Activated effector memory CD4-positive, alpha-beta T cell treated with anti-CD3 and anti-CD28 coated beads, Interleukin-2, amount 50 U/mL, for 16 hours (primary cell): ENCODE measurements at places on chromosomes 5 and 9.

DNA sequence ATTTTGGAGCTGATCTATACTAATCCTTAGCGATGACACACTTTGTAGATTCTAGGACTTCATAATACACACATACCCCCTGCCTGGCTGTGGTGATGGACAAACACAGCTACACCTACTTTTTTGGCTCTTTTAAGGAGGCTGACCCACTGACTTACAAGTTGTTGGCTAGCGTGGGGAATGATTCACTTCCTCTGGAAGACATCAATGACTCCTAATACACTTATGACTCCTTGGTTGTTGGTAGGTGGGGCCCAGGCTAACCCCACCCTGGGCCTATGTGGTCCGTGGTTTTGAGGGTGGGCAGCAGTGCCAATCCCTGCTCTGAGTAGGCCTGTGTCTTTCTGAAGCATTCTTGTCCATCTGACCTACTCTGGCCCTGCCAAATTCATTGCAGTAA lies 144.4 kb downstream of the SLC12A2 start:
- no peak for DNase-seq

DNA sequence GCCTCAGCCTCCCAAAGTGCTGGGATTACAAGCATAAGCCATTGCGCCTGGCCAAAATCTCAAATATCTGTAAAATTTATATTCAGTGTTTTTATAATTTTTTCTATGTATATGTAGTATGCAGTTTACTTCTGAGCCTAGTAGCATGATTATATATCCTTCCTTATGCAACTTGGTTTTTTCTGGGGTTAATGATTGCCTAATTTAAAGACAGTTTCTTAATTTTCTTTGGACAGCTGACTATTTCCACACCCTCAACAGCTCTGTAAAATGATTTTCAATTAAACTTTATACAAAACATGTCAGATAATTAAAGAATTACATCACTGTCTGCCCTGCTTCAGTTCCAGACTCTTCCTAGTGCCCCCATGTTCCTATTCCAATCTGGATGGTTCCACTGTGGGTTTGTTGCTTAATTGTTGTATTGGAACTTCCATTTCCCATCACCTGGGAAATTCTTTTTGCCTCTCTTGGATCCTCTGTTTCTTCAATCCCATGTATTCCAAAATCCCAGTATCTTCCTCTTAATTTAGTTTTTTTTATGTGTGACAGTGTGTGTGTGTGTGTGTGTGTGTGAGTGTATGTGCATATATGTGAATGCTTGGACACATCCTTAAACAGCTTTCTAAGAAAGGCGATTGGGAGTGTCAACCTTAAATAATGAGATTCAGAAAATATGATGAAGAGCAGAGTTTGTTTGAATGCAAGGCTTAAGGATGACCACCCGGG lies 53.2 kb downstream of the C5orf22 start:
- DNase-seq = no peak

DNA sequence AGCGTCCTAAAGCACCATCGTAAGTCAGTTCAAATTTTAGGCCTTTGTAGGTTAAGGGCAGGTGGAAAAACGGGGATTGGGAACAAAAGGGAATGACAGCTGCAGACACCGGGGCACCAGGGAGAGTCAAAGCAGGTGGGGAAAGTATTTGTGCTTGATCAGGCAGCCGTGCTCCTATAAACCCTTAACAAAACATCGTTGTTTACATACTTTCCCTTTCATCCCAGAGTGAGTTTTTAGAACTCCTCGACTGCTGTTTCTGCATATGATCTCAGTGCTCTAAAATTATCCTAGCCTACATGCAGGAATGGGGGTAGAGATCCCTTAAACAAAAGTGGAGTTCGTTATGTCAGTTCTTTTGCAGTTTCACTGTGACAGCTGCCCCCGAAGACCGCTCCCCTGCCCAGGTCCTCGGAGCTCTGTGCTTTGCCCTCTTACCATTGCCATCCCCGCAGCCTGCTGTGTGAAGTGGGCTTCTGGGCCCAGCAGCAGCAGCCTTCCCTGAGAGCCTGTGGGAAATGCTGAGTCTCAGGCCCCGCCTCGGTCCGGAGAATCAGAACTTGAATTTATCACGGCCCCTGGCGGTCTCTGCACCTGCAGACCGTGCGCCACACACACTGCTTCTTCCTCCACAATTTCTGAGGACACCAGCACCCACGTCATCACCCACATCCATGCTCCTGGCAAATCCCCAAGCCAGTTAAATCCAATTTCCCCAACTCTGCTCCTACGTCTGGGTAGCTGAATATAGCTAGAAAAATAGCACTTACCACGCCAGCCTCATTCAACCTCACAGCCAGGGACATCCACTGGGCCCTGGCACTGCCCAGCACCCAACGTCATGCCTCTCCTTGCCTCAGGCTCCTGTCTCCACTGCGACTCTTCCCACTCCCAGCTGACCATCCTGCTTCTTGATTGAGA lies 86.8 kb downstream of the NSUN2 start:
- no peak for DNase-seq

GRCh38 chr9:94971378-94972131 lies 245.1 kb downstream of the AOPEP start:
- no peak for DNase-seq

- no peak for DNase-seq
These were observed 84.4 kb downstream of the CNTLN start for GRCh38 chr9:17219261-17219660.

- no peak for DNase-seq
These were observed 114.9 kb downstream of the TRIO start for GRCh38 chr5:14257995-14258403.

- no peak for DNase-seq
These were observed 264.6 kb downstream of the NR3C1 start for GRCh38 chr5:143138839-143139238.

DNA sequence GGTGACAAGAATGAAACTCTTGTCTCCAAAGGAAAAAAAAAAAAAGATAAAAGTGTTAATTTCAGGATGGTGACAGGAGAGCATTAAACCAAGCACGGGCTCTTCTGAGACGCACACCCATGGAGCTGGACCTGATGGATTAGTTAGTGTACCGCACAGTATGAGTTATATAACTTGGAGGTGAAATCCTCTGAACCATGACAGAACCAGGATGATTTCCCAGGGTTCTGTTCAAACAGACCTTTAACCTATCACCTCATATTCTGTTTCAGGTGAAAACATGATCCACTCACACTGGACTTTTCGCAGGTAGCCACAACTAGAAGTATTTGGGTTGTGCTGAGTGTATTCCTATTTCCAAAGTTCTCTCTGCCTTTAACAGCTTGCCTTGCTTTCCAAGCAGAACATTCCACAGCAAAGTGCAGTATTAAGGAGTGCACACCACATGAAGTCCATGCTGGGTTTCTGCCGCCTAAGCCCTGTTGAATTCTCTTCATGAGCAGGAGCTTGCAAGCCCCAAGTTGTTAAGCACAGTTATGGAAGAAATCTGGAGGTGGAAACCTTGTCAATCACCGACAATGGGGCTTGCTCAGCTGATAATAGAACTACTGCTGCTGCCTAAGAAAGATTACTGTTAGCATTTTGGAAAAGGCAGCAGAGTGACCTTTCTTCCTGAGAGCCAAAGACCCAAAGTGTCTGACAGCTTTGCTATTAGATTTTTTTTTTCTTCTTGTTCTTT lies 461.7 kb downstream of the TLE1 start:
- DNase-seq = no peak

DNA sequence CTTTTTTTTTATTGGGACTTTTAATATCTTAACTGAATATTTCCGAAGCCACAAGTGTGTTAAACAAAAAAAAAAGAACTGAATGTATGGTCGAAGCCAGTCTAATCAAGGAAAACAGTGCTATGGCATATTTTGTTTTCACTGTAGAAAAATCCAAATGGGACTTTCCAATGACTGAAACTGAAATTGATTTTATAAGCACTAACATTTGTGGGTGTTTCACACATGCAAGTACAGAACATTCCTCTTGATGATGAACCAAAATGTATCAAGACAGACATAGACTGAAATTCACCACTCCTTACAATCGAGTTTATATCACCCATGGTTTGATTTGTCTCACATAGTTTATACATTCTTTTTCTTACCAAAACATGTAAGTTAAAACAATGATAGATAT lies 1026.8 kb downstream of the CDH18 start:
- DNase-seq = no peak

DNA sequence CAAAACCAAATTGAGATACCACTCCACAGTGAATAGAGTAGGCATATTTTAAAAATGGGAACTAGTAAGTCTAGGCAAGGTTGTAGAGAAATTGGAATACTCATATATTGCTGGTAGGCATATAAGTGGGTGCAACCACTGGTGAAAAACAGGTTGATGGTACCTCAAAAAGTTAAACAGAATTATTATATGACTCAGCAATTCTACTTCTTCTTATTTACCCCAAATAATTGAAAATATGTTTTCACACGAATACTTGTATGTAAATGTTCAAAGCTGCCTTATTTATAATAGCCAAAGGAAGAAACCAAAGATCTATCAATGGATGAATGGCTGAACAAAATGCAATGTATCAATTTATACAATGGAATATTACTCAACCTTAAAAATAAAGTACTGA lies 79.1 kb downstream of the CDH9 start:
- DNase-seq = no peak

DNA sequence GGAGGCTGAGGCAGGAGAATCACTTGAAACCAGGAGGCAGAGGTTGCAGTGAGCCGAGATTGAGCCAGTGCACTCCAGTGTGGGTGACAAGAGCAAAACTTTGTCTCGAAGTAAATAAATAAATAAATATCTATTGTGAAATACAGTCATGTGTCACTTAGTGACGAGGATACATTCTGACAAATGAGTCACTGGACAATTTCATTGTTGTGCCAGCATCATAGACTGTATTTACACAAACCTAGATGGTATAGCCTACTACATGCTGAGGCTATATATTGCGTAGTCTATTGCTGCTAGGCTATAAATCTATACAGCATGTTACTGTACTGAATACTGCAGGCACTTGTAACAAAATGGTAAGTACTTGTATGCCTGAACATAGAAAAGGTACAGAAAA lies 61.1 kb upstream of the CCL21 start:
- no peak for DNase-seq

DNA sequence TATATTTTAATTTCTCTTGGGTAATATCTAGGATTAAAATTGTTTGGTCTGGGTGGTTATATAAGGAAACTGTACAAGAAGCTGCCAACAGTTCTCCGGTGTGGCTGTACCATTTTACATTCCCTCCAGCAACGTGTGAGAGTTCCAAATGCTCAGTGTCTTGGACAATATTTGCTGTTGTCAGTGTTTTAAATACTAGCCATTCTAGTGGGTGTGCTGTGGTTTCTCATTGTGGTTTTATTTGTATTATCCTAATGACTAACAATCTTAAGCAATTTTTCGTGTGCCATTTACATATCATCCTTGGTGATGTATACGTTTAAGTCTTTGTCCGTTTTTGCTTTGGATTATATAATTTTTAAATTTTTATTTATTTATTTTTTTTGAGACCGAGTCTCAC lies 34.0 kb downstream of the TNFSF15 start:
- DNase-seq = no peak

- DNase-seq = no peak
These were observed 232.7 kb downstream of the ADAMTSL1 start for GRCh38 chr9:18706648-18707047.

GRCh38 chr5:74665273-74665672 lies 19.8 kb upstream of the HEXB start:
- no peak for DNase-seq

GRCh38 chr9:72305102-72305546 lies 59.9 kb downstream of the ZFAND5 start:
- DNase-seq = peak; percentile 63

DNA sequence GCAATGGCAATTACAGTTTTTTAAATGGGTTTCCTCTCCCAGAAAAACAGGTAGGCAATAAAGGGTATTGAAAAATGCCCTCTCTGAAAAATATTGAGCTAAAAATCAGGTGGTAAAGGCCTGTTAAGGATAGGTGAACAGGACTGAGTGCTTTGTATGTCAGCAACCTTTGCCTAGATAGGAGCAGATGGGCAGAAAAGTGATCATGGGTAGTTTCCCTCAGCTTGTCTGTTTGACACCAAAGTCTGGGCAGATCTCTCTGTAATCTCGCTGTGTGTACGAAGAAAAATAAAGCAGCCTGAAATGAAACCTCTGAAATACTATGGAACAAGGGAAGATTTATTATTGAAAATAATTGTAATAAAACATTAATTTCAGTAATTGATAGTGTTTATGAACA lies 15.8 kb downstream of the RNF180 start:
- no peak for DNase-seq

DNA sequence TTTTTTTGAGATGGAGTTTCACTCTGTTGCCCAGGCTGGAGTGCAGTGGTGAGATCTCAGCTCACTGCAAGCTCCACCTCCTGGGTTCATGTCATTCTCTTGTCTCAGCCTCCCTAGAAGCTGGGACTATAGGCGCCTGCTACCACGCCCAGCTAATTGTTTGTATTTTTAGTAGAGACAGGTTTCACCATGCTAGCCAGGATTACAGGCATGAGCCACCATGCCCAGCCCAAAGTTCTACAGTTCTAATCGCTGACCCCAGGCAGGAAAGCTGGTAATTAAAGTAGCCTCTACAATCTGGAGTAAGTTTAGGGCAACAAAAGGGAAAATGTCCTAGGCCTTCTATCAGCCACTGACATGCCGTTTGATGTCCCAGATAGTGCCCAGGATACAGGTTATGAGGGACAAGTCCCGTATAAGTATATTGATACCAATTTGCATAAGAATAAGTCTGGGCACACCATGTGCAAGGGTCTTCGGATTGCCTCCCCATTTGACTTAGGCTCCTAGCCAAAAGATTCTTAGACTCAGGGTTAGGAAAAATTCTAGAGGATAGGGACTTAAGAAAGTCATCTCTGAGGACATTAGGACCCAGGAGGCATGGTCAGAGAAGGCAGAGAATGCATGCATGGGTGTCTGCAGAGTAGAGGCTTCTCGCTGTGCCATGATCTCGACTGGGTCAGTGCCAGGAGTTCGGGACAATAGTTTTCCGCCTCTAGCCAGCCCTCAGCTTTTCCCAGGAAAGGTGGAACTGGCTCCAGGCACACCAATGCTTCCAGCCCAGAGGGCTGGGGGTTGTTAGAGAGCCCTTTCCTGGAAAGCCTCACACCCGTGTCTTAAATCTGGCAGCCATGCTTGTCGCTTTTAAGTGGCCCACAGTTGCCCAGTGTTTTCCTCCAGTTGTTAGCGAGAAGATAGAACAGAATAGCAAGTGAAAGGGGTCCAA lies 1111.1 kb downstream of the TAF11L14 start:
- peak; percentile 69 for DNase-seq
